ENCODE measurements at places on chromosomes 6 and 20. TPM values are rescaled to one million over a fixed set of nuclear protein-coding genes. Genes with fewer than 3 reads are reported as not detected.

The PRICKLE4 gene
- 0.81 TPM for total RNA-seq

The UNC5CL gene
- total RNA-seq, result 0.34 TPM

The SLC17A1 gene
- total RNA-seq, result not detected

The CDYL gene
- total RNA-seq, result 21.9 TPM

The GSTA2 gene
- not detected for total RNA-seq

The WFDC5 gene
- total RNA-seq, result not detected

The BMP7 gene
- 0.38 TPM for total RNA-seq

The COL19A1 gene
- not detected for total RNA-seq

The CD164 gene
- total RNA-seq, result 108 TPM

Measured in A549 treated with GW870086 at 1 μM for 4 hours (cell line).